ENCODE measurements at places on chromosomes 2 and 18.

- no peak for DNase-seq
These were observed 253.6 kb downstream of the PRKCE start for GRCh38 chr2:45904946-45905631.

- DNase-seq, result no peak
These were observed 134.2 kb downstream of the PLCL1 start for GRCh38 chr2:197938555-197938954.

- DNase-seq, result no peak
These were observed 64.7 kb downstream of the CCDC148 start for GRCh38 chr2:158391876-158392275.

GRCh38 chr2:128284841-128285240, 33.8 kb downstream of the HS6ST1 start:
- DNase-seq, result no peak

GRCh38 chr2:2243666-2244065, 87.4 kb downstream of the MYT1L start:
- no peak for DNase-seq

Data from cardiac muscle cell (in vitro differentiated cells and primary cell).